ENCODE measurements at places on chromosomes 11 and 22.
A peak's percentile ranks its signal among the peaks of the same experiment; 100 is the strongest.

DNA sequence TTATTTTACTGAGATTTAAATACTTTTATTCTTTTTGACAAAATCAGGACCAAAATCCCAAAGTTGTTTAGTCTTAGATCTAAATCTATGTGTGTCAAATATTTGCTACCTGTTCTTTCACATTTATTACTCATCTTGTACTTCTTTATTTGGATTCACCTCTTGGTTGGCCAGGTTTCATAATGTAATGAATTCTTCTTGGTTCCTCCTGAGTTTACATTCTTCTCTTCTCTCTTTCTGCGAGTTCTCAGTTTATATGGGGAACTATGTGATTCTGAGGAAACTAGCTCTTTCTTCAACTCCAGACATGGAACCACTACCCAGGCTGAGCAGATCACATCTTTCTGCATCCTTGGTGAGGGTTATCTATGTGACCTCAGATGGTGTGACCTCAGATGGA, 50.2 kb downstream of the EHF start:
- DNase-seq: no peak

GRCh38 chr11:47577460-47578041, 1.2 kb downstream of the KBTBD4 start:
- DNase-seq: no peak

GRCh38 chr22:21816472-21816786, 51.0 kb downstream of the MAPK1 start:
- DNase-seq: no peak

DNA sequence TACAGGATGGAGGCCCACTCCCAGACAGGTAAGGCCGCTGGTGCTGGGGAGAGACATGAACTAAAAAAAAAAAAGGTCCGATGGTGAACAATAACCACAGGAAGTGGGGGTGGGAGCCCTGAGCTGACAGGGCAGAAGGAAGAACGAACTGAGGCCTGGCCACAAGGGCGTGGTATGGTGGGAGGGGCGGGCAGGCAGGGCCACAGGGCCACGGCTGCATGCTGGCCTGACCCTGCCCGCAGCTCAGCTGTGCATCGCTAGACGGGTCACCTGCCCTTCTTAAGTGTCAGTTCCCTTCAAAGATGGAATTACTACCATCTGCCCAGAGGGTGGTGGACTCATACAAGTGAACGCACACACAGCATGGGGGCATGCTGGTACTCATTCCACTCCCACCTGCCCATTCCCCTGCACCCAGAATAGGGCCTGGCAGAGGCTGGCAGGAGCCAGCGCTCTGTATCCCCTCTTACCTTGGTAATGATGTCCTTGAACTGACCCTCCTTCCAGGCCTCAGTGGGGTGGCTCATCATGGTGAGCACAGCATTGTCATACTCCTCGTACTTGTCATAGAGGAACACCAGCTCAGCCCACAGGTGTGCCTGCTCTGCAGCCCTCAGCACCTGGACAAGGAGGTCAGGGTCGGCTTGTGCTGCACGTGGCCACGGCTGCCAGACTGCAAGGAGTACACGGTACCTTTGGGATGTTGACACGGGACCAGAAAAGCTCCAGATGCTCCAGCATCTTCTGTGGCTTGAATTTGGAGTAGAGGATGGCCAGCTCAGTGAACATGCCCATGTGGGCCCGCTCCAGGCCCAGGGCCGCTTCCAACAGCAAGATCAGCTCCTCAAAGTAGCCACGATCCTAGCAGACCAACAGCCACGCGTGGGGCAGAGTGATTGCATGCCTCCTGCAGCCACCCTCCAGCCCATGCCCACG, 17.5 kb upstream of the SLC25A1 start:
- DNase-seq: no peak

- no peak for DNase-seq
Measured at GRCh38 chr11:24421766-24422165, 75.1 kb upstream of the LUZP2 start.

DNA sequence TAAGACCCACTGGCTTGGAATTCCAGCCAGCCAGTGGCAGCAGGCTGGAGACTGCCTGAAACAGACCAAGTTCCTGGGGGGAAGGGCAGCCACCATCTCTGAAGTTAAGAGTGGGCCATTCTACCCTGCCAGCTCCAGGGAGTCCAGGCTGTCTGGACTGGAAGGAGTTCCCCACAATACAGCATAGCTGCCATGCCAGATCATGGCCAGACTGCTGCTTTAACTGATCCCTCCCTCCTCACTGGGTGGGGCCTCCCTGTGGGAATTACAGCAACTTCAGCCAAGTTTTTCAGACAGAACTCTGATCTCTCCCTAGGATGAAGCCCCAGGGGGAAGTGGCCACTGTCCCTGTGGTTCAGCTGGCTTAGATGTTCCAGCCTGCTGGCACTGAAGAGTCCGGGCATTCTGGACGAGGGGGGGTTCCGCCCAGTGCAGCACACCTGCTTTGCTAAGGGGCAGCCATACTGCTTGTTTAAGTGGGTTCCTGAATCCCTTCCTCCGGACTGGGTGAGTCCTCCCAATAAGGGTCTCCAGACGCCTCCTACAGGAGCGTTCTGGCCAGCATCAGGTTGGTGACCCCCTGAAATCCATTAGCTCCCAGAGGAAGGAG, 455.4 kb downstream of the DLG2 start:
- DNase-seq: no peak

GRCh38 chr11:108797578-108798100, 132.8 kb downstream of the DDX10 start:
- no peak for DNase-seq

GRCh38 chr11:45180848-45181192, 34.4 kb downstream of the PRDM11 start:
- DNase-seq: peak; percentile 44

DNA sequence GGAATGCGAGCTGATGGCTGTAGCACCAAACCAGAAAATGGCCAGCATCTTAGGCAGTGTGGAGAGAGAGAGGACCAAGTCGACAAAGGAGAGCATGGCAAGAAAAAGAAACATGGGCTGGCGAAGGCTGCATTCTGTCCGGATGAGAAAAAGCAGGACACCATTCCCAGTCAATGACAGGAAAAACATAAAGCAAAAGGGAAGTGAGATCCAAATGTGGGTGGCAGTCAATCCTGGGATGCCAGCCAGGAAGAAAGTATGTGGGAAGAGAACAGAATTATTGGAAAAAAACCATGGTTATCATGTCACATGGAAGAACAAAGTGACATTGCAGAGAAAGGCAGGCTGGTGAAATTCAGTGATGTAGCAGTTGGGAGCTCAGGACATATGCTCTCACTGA, 36.9 kb upstream of the OR56A1 start:
- no peak for DNase-seq

DNA sequence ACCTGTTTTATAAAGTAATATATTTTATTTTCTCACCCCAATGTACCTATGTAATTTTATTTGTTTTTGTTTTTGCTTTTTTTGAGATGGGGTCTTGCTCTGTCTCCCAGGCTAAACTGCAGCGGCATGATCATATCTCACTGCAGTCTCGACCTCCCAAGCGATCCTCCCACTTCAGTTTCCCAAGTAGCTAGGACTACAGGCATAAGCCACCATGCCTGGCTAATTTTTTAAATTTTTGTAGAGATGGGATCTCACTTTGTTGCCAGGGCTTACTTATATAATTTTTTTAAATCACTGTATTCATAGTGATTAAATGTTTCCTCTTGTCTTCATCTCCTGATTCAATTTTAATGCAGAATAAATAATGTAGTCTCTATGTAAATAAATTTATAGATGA, 13.2 kb upstream of the DNAJB7 start:
- DNase-seq: no peak

DNA sequence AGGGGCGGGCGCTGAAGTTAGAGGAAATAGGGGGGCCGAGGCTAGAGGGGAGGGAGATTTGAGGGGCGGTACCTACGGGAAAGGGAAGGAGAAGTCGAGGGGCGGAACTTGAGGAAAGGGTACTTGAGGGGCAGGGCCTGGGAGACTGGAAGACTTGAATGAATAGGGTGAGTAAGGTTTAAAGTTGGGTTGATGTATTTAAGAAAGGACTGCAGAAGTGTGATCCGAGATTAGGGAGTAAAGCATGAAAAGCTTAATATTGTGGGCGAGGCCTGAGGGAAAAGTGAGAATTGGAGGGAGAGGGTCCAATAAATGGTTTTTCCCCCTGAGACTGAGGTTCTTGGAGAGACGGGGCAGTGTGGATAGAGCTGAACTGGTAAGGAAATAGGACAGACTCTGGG, 723 bp downstream of the HSCB start:
- DNase-seq: no peak

GRCh38 chr22:36399472-36399778, 11.7 kb upstream of the MYH9 start:
- no peak for DNase-seq

- peak; percentile 91 for DNase-seq
Measured at GRCh38 chr11:125887373-125888324, at the start of gene HYLS1. Gene HYLS1, plus strand, starts transcription at chr11:125887668. Its CDS starts 11,701 bp downstream, at chr11:125899369.

- DNase-seq: no peak
Measured at GRCh38 chr22:16967453-16968217, 40.4 kb downstream of the GAB4 start.

GRCh38 chr11:120184946-120185705, 25.7 kb upstream of the OAF start:
- no peak for DNase-seq

GRCh38 chr22:32820131-32821119, 18.9 kb downstream of the TIMP3 start:
- DNase-seq: no peak
